ENCODE measurements at places on chromosomes 13 and 19. TPM values are rescaled to one million over a fixed set of nuclear protein-coding genes. Genes with fewer than 3 reads are reported as not detected.

The CKM gene
- total RNA-seq = not detected

The MISP gene
- total RNA-seq = 0.45 TPM

The SPRED3 gene
- total RNA-seq = 2.3 TPM

The CEACAM7 gene
- total RNA-seq = not detected

The PRODH2 gene
- total RNA-seq = not detected

The SOX1 gene
- not detected for total RNA-seq

The DACT3 gene
- 22.2 TPM for total RNA-seq

The RPL13A gene
- total RNA-seq = 1,735 TPM

The PGLYRP2 gene
- total RNA-seq = not detected

The SRRM5 gene
- 0.58 TPM for total RNA-seq

The FFAR2 gene
- total RNA-seq = 4.5 TPM

The TPTE2 gene
- total RNA-seq = not detected

The CD37 gene
- 21.3 TPM for total RNA-seq

The ATXN8OS gene
- not detected for total RNA-seq

The PRRG2 gene
- total RNA-seq = 1.7 TPM

The OVOL3 gene
- not detected for total RNA-seq

The ZNF345 gene
- total RNA-seq = 9.7 TPM

The CLDND2 gene
- total RNA-seq = 2.4 TPM

The NAPSA gene
- total RNA-seq = 3.4 TPM

The DHDH gene
- total RNA-seq = 1.1 TPM

The U2AF1L4 gene
- total RNA-seq = 22.9 TPM

The ATP4A gene
- not detected for total RNA-seq

The TRAPPC6A gene
- 20.8 TPM for total RNA-seq

The GARIN5A gene
- total RNA-seq = 0.45 TPM

The ZNF329 gene
- total RNA-seq = 11.8 TPM

The ZNF528 gene
- 42.8 TPM for total RNA-seq

The CXCL17 gene
- 0.31 TPM for total RNA-seq

The KCNN4 gene
- total RNA-seq = 3.0 TPM

The DLL3 gene
- total RNA-seq = not detected

The PEAK3 gene
- 0.71 TPM for total RNA-seq
